Activated CD4-positive, alpha-beta T cell treated with anti-CD3 and anti-CD28 coated beads, Interleukin-2, amount 50 U/mL, for 4 hours (primary cell): ENCODE measurements at places on chromosomes 11 and 22.

GRCh38 chr22:20653012-20653794 lies 120.7 kb upstream of the SERPIND1 start:
- DNase-seq: no peak

- no peak for DNase-seq
Observed at GRCh38 chr11:26344647-26345046, 12.7 kb downstream of the ANO3 start.

- DNase-seq: no peak
Observed at GRCh38 chr22:19446603-19447329, 745 bp downstream of the C22orf39 start.

DNA sequence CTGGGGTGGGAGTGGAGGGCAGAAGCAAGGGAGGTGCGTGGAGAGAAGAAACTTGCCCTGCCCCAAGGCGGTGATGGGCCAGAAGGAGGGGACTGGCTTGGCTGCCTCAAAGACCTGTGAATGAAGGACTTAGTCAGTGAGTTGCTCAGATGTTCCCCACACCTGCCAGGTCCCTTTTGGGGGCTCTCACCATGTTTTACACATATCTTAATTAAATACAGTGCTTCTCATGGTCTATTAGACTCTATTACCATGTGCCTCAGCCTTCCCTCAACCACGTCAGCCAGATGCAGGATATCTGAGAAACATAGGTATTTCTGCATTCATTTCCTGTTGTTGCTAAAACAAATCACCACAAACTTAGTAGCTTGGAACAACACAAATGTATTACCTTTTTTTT lies 429.5 kb downstream of the BUD13 start:
- DNase-seq: no peak

DNA sequence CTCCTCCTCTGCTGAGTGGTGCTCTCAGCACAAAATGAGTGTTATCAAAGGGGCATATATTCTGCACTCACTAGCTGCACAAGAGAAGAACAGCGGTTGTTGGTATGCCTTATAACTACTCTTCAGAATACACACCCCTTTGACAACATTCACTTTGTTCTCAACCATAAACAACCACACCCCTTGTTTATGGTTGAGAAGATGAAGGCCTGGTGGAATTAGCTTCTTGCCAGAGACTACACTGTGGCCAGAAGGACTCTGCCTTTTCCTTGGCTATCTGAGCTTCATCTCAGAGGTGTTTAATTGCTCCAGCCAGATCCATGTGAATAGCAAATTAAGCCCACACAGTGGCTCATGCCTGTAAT lies 45.0 kb upstream of the CLDN5 start:
- DNase-seq: no peak

DNA sequence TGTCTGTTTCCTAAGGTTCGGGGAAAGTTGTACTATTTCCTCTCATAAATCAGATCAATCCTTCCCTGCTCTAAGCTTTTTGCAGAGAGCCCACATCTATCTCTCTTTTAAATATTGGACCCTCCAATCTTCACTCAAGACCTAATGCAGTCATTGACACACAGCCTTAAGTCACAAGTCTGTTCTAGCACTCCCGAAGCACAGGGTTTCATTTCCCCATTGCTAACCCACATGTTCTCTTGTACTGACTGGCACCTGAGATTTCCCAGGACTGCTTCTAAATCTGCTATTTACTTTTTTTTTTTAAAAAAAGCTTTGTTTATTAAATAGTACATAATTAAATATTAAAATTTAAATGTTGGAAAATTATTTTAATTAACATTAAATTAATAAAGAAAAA lies 674.7 kb downstream of the TBC1D22A start:
- DNase-seq: no peak

DNA sequence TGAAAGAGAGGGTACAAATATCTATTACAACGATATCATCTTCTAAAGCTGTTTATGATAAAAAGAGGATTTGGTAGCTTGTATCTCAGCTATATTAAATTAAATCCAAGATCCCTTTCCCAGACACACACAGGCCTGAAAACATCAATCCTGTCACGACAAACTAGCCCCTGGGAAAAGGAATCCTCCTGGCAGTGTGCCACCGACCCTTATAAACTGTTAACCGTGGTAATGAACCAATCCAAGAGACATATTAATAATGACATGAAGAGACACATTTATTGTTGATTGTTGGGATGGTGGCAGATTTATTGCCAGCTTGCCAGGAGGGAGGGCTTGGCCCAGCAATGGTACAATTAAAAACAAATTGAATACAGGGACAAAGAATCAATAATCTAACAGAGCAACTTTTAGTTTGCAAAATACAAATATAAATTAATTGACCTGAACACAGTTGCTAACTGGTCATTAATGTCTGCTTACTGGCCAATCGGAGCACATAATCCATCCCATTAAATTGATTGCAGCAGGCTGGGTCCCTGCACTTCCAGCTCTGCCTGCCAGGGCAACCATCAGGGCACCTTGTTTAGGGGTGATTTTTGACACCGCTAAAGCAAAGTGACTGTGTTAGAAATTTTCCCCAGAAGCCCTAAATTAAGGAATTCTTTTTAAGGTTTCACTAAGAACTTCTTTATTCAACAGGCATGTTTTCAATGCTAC lies 887.6 kb downstream of the OPCML start:
- no peak for DNase-seq

DNA sequence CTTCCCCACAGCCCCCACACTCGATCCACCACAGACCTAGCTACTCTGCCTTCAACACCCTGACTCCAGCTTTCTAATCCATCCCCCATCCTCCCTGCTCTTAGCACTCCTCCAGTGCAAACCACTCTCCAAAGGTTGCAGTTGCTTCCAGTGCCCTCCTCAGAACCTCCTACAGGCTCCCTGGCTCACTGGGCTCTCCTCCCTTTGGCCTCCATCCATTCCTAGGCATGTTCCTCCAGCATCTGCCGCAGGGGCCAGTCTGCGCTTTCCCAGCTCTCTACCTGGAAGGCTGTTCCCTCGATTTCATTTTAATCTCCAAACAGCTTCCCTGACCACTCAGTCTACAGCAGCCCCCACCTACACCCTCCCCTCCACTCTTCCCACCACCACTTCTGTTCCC lies 133.8 kb downstream of the SPATA19 start:
- no peak for DNase-seq

DNA sequence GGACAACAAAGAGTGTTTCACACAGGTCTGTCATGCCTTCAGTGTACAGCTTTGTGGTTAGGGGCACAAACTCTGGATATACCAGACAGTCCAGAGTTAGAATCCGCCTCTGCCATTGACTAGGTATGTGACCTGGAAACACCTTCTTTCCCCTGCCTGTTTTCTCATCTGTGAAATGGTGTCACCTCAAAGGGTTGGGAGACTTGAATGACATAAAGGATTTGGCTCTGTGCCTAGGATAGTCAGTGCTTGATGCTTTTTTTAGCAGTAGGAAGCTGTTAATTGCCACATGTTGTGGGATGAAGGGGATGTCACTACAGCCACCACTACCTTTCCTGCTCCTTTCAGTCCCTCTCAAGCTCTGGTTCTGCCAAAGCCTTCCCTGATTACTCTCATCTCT lies 17.4 kb upstream of the LRRC55 start:
- DNase-seq: no peak

GRCh38 chr22:43951966-43952365 lies 3.3 kb upstream of the SAMM50 start:
- DNase-seq: no peak

DNA sequence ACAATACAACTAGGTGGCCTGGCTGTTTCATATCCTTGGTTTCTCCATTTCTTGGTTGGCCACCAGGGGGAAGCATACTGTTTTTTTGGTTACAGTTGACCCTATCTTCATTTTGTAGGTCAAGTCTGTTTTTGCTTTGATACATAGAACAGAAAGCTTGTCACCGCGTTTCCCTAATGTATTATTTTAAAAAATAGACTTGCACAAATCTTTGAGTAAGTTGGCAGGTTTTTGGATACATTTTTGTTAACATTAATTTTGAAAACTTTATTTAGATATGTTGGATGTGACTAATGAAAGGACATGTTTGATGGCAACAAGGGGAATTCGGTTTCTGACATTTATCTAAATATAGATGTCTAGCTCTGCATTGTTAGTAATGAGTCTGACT lies 3.0 kb downstream of the NCR3LG1 start:
- peak; percentile 47 for DNase-seq

DNA sequence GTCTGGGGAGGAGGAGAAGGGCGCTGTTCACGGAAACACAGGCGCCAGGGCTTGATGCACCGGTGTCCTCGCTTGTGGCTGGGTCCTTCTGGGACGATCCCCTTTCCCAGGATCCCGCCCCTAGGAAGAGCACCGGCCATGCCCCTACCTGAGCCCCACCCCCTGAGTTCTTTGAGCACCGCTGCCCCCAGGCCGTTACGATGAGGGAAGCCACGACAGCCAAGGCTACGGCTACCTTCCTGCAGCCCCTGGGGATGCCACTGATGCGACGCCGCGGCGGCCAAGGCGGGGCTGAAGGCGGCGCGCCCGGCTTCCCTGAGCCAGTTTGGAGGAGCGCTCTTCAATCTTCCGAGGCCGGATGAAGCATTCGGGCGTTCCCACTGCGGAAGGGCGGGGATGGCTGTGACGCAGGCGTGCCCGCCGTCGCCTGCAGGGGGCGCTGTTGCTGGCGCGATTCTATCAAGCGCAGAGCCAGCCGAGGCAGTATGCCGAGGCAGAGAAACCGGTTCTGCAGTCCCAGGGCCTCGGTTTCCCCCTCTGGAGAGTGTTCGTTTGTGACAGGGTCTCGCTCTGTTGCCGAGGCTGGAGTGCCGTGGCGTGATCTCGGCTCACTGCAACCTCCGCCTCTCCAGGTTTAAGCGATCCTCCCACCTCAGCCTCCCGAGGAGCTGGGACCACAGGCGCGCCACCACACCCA lies 9.7 kb upstream of the NEFH start:
- peak; percentile 56 for DNase-seq
